ENCODE measurements at places on chromosomes 12 and 14.

GRCh38 chr12:56941299-56942017 is 7.2 kb upstream of the SDR9C7 start:
- DNase-seq: no peak

DNA sequence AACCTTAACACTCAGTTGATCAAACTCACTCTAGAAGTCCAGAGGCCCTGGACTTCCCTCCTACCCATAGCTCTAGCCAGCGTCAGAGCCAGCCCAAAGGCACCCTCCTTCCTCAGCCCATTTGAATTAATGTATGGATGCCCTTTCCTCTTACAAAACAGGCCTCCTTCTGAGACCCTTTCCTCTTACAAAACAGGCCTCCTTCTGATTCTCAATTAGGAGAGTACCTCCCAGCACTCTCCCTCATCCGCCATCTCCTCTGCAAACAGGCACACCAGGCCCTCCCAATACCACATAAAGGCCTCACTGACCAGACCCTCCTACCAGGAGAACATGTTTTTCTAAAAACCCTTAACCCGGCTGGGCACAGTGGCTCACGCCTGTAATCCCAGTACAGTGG is 65.7 kb downstream of the MOK start:
- no peak for DNase-seq

GRCh38 chr14:62532181-62532580 is 513.1 kb downstream of the KCNH5 start:
- no peak for DNase-seq

DNA sequence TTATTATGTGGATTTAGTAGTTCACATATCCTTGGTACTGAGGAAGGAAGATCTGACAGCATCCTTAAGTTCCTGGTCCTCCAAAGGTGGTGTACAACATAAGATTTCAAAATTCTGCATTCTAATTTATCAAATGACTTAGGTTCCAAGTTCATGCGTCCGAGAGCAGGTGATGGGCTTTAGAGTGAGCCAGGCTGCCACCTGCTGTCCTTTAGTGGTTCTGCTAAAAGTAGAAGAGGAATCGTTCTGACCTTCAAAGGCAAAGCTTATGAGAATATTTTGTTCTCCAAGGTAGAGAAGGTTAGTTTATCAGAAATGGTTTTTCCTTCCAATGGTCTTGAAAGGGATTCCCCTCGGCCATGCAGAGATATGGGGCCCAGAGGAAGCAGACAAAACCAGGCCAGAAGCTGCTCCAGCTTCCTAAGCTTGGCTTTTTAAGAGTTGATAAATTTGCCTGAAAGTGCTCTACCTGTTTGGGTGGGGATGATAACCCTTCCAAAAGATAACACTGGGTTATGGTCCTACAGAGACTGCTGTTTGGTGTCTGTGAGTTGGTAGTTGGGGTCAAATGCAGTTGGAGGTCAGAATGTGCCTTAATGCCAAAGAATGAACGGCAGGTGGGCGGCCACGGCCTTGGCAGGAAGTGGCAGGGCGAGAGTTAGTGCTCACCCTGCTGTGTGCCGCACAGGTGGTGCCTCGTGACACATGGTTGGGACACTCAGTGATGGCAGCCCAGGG is 29.1 kb upstream of the LRTM2 start:
- no peak for DNase-seq

DNA sequence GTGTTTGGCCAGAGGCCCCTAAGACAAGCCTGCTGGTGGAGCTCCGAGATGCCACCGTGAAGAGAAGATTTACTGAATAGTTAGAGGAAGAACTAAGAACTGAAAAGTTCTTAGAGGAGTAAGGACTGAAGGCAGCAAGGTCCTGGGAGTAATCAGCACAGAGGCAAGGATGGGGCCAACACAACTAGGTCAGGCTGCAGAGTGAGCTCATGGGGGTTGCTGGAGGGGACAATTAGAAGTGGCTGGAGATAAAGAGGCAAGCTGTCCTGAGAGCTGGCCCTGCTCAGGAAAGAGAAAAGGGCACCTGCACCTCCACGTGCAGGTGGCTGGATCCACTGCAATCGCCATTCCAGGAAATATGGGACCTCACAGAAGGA is 52.7 kb downstream of the NFKBIA start:
- no peak for DNase-seq
